Activated T-helper 17 cell treated with anti-CD3 and anti-CD28 coated beads, Interleukin-2, amount 50 U/mL, for 72 hours (primary cell): ENCODE measurements at places on chromosomes 5 and 9. TPM values are rescaled to one million over a fixed set of nuclear protein-coding genes. Genes with fewer than 3 reads are reported as not detected.

The KIAA0825 gene
- 0.97 TPM for total RNA-seq

The GABRB2 gene
- total RNA-seq: not detected

The CMYA5 gene
- total RNA-seq: 0.50 TPM

The CCNI2 gene
- 1.2 TPM for total RNA-seq

The ENTPD2 gene
- 0.69 TPM for total RNA-seq

The PLPP7 gene
- not detected for total RNA-seq

The MEF2C gene
- total RNA-seq: 0.77 TPM

DNA sequence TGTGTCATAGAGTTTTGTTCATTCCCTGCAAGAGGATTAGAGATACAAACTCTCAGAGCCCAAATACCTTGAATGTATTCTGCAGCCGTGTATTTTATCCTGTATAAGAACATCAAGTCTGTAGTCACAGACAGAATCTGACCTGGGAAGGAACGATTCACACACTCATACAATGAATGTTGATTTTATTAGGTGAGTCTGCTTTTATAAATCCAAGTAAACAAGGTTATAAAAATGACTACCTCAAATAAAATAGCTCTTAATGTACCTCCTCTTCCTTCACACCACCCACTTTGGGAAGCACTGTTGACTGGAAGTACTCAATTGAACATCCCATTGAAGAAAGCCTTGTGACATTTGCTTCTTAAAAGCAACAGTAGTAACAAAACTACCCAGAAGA is 11.9 kb downstream of the SLC46A2 start:
- H3K4me3 ChIP-seq: no peak overlapping the region
- no peaks in the 10 kb centered on the region for H3K4me1 ChIP-seq
- H3K27ac ChIP-seq: no peak overlapping the region

- H3K27ac ChIP-seq: no peak overlapping the region
- H3K4me3 ChIP-seq: no peak overlapping the region
- ATAC-seq: no peak
- no peaks in the 10 kb centered on the region for H3K27me3 ChIP-seq
Measured at GRCh38 chr5:121969660-121970295, 8.0 kb downstream of the SRFBP1 start.

DNA sequence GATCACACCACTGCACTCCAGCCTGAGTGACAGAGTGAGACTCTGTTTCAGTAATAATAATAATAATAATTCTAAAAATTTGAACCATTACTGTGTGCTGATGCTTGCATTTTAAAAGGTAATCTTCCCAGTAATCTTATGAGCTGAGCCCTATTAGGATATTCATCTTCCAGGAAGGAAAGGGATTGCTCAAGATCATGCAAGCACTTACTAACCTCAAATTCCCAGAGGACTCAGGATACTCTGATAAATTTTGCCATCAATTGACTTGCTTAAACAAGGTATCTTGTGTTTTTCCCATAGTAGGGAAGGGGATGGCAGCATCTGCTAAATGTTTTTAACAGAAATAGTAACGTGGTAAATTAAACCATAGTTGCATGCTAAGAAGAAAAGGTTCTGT is 176.4 kb upstream of the MRPS30 start:
- no peak for ATAC-seq
- H3K4me3 ChIP-seq: no peak overlapping the region
- no peaks in the 10 kb centered on the region for H3K27me3 ChIP-seq

DNA sequence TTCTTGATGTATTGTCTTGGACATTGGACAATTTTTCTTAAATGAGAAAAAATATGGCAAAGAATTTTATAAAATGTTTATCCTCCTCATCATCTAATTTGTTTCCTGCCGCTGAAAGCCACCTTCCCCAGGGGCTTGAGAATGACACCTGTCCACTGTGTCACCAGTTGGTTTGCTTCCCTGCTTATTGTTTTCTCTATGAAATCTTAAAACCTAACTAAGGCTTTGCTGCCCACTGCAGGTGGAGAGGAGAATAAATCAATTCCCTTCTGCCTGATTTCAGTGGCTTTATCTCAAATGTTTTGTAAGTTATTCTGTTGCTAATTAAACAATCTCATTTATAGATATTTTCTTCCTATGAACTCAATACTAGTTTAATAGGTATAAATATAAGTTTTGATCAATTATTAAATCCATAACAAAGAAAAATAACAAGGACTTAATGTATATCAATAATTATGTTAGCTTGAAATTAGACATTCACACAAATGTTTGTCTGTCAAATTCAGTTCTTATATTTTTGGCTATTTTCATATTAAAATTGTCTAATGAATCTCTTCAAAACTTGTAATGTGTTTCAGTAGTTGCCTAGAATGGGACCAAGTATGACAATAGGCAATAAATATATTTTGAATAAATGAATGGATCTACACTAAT is 822.5 kb downstream of the PTPRD start:
- no peak overlapping the region for H3K27ac ChIP-seq
- H3K4me1 ChIP-seq: no peaks in the 10 kb centered on the region
- no peaks in the 10 kb centered on the region for H3K27me3 ChIP-seq
- ATAC-seq: no peak
- no peak overlapping the region for H3K4me3 ChIP-seq

GRCh38 chr9:88514247-88514646 is 20.7 kb upstream of the NXNL2 start:
- no peak overlapping the region for H3K4me3 ChIP-seq
- no peaks in the 10 kb centered on the region for H3K4me1 ChIP-seq
- H3K27me3 ChIP-seq: peaks cover 7% of the 10 kb centered on the region
- no peak for ATAC-seq
- H3K27ac ChIP-seq: no peak overlapping the region
- H3K36me3 ChIP-seq: no peaks in the 10 kb centered on the region

GRCh38 chr5:137260820-137261695 is 238.1 kb downstream of the SPOCK1 start:
- H3K4me1 ChIP-seq: no peaks in the 10 kb centered on the region
- no peaks in the 10 kb centered on the region for H3K27me3 ChIP-seq
- H3K36me3 ChIP-seq: no peaks in the 10 kb centered on the region

DNA sequence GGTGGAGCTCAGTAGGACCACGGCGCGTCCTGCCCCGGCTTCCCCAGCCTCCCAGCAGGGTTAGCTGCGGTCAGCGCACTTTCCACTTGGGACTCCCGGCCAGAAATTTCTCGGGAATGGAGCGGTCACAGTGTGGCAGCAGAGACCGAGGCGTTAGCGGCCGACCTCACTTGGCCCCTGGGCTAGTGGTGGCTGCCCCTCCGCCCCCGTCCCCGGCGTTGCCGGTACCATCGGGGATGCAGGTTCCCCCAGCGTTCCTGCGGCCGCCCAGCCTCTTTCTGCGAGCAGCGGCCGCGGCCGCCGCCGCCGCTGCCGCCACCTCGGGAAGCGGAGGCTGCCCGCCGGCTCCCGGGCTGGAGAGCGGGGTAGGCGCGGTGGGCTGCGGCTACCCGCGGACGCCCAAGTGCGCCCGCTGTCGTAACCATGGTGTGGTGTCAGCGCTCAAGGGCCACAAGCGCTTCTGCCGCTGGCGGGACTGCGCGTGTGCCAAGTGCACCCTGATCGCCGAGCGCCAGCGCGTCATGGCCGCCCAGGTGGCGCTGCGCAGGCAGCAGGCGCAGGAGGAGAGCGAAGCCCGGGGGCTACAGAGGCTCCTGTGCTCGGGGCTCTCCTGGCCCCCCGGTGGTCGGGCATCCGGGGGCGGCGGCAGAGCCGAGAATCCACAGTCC is 460 bp downstream of the DMRTA1 start:
- H3K27ac ChIP-seq: no peak overlapping the region
- peak; percentile 94 for ATAC-seq

DNA sequence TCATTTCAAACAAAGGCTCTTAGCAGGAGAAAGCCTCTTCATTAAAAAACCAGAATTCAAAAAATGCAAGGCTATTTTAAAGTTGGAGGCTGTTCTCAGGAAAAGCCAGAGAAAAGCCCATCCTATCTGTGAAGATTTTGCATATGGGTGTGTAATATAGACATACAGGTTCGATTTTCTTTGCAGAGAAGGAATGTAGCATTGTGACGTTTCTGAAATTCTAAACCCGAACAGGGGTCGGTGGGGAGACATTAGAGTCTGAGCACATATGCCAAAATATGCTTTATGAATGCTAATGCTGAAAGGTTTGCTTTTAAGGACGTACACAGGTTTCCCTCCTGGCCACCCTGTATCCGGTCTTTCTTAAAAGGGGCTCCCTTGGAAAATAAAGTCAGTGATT is 363.1 kb upstream of the PAPPA start:
- no peak overlapping the region for H3K4me3 ChIP-seq
- no peak overlapping the region for H3K27ac ChIP-seq
- no peaks in the 10 kb centered on the region for H3K4me1 ChIP-seq
- no peaks in the 10 kb centered on the region for H3K27me3 ChIP-seq
- no peaks in the 10 kb centered on the region for H3K36me3 ChIP-seq
- ATAC-seq: no peak

GRCh38 chr5:179906294-179906794 is 1.4 kb downstream of the TBC1D9B start:
- no peaks in the 10 kb centered on the region for H3K27me3 ChIP-seq
- H3K36me3 ChIP-seq: peaks cover 38% of the 10 kb centered on the region
- H3K4me3 ChIP-seq: peak overlapping the region; percentile 82
- H3K4me1 ChIP-seq: peaks cover 4% of the 10 kb centered on the region
- no peak for ATAC-seq

- peaks cover 64% of the 10 kb centered on the region for H3K4me1 ChIP-seq
- no peak for ATAC-seq
- H3K27ac ChIP-seq: peak overlapping the region; percentile 77
- peak overlapping the region; percentile 70 for H3K4me3 ChIP-seq
Measured at GRCh38 chr5:170265522-170265921, 32.1 kb downstream of the LCP2 start.

DNA sequence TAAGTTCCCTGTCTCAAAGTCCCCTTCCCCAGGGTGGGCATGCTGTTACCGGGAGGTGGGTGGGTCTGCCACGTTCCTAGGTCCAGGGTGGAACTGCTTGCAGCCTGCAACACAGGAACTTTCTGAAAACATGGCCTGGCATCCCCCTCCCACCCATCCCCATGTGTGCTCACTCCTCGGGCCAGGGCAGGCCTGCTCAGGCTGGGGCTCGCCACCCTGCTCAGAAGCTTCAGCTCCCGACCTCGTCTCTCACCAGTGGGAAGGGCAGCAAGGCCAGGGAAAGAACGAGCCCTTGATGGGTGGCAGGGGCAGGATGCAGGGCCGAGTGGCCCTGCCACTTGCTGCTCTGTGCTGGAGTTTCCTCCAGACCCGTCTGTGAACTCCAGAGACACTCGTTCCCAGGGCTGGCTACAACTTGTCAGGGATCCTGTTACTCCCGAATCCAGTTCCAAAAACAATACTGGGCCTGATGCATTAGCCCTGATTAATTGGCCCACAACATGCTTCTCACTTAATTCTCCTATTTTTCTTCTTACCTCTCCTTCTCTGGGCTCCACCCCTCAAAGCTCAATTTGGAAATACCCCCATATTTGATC is 197.3 kb downstream of the SLIT3 start:
- H3K4me1 ChIP-seq: no peaks in the 10 kb centered on the region
- peaks cover 8% of the 10 kb centered on the region for H3K27me3 ChIP-seq
- no peak for ATAC-seq
- no peak overlapping the region for H3K4me3 ChIP-seq
- no peak overlapping the region for H3K27ac ChIP-seq

GRCh38 chr9:77763566-77763965 is 115.4 kb upstream of the GNA14 start:
- H3K4me1 ChIP-seq: peaks cover 5% of the 10 kb centered on the region
- peak overlapping the region; percentile 52 for H3K27ac ChIP-seq
- no peak overlapping the region for H3K4me3 ChIP-seq
- ATAC-seq: no peak
- H3K27me3 ChIP-seq: no peaks in the 10 kb centered on the region
- H3K36me3 ChIP-seq: no peaks in the 10 kb centered on the region

GRCh38 chr5:125153231-125153630 is 406.8 kb upstream of the ZNF608 start:
- H3K36me3 ChIP-seq: no peaks in the 10 kb centered on the region
- ATAC-seq: no peak
- no peak overlapping the region for H3K4me3 ChIP-seq
- no peaks in the 10 kb centered on the region for H3K27me3 ChIP-seq

GRCh38 chr5:16597946-16598694 is 18.7 kb downstream of the RETREG1 start:
- no peak for ATAC-seq
- peaks cover 43% of the 10 kb centered on the region for H3K36me3 ChIP-seq
- peak overlapping the region; percentile 73 for H3K27ac ChIP-seq
- H3K27me3 ChIP-seq: no peaks in the 10 kb centered on the region

GRCh38 chr5:145408048-145408341 is 427.1 kb downstream of the PRELID2 start:
- no peak for ATAC-seq
- H3K27ac ChIP-seq: no peak overlapping the region
- no peaks in the 10 kb centered on the region for H3K27me3 ChIP-seq
- no peaks in the 10 kb centered on the region for H3K4me1 ChIP-seq
- H3K36me3 ChIP-seq: no peaks in the 10 kb centered on the region

GRCh38 chr5:33736510-33736909 is 155.3 kb downstream of the ADAMTS12 start:
- no peaks in the 10 kb centered on the region for H3K36me3 ChIP-seq
- H3K4me3 ChIP-seq: no peak overlapping the region
- no peaks in the 10 kb centered on the region for H3K4me1 ChIP-seq
- H3K27me3 ChIP-seq: peaks cover 4% of the 10 kb centered on the region
- ATAC-seq: no peak

DNA sequence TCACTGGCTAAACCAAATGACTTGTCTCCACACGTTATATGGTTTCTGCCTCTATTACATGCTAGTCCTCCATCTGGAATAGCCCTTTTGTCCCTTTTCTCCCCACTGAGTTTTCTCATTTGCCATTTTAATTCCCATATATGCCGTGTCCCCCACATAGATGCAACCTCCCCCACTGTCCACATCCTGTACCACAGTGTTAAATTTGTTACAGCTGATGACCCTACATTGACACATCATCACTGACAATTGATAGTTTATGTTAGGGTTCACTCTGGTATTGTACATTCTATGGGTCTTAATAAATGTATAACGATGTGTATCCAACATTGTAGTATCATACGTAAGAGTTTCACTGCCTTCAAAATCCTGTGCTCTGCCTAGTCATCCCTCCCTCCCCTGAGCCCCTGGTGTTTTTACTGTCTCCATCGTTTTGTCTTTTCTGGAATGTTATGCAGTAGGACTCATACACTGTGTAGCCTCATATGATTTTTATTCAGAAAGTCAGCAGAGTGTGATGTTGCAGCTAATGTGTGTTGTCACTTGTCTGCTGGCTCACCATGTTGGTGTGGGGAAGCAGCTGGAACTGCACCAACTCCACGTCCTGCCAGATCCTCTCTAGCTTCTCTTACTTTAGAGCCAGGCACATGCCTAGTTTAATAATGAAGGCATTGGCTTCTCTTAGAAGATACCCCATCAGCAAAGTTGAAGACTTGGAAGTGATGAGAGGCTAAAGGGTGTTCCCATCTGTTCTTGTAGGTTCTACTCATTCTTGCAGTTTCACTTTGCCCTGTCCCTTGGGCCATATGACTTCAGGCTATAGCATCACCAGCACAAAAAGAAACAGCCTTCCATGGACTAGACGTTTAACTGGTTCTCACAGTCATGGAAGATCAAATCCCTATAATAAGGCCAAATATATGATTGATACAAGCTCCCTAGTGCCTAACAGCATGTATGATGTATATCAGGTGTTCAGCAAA is 30.2 kb downstream of the LRRC70 start:
- no peaks in the 10 kb centered on the region for H3K27me3 ChIP-seq
- H3K4me1 ChIP-seq: no peaks in the 10 kb centered on the region
- H3K27ac ChIP-seq: no peak overlapping the region
- H3K36me3 ChIP-seq: peaks cover 32% of the 10 kb centered on the region
- ATAC-seq: no peak
